SJCRH30 (cell line): ENCODE measurements at places on chromosomes 3 and 15.

GRCh38 chr3:153182501-153183293 lies 20.7 kb downstream of the RAP2B start:
- no peak for DNase-seq

DNA sequence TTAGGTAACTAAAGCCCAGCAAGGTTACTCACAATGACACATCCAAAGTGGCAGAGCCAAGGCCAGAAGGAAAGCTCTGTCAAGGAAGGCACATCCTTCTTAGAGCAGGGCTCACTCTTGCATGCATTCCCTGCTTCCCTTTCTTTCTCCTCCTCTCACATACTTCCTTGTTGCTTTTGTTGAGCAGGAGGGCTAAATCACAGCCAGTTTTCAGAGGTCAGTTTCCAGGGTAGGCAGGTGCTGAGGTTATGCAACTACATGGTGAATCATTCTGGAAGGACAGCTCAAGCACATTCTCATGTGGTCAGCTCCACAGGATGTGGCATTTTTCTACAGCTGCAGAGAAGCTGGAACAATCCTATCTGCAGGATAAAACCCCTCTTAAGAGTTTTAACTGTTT lies 275.6 kb downstream of the ZNF621 start:
- DNase-seq = peak; percentile 83

DNA sequence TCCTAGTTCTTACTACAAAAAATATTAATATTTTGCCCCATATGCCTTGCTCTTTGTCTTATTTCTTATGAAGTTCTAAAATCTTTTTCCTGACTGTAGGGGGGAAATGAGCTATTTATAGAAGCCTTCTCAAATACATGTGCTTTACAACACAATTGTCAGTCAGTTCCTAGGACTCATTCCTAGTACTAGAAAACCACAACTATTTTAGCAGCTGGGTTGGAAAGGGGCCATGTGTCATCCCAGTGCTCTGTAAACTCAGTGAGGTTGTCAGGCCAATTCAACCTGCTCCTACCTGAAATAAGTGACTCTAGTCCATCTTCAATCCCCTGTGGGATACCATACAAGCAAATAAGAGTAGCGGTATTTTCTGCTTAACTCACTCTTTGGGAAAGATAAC lies 153.8 kb downstream of the ULK4 start:
- DNase-seq = peak; percentile 64

DNA sequence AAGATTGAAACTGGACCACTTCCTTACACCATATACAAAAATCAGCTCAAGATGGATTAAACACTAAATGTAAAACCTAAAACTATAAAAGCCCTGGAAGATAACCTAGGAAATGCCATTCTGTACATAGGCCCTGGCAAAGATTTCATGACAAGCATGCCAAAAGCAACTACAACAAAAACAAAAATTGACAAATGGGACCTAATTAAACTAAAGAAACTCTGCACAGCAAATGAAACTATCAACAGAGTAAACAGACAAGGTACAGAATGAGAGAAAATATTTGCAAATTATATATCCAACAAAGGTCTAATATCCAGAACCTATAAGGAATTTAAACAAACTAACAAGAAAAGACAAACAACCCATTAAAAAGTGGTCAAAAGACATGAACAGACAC lies 173.1 kb upstream of the CCDC54 start:
- no peak for DNase-seq

GRCh38 chr3:53863145-53863544 lies 16.8 kb downstream of the IL17RB start:
- DNase-seq = no peak

GRCh38 chr3:23035927-23036640 lies 167.0 kb upstream of the UBE2E2 start:
- DNase-seq = peak; percentile 35

GRCh38 chr15:100807028-100807427 lies 72.6 kb upstream of the ALDH1A3 start:
- DNase-seq = peak; percentile 72

- DNase-seq = no peak
Measured at GRCh38 chr3:10226293-10226692, 22.0 kb upstream of the TATDN2 start.

DNA sequence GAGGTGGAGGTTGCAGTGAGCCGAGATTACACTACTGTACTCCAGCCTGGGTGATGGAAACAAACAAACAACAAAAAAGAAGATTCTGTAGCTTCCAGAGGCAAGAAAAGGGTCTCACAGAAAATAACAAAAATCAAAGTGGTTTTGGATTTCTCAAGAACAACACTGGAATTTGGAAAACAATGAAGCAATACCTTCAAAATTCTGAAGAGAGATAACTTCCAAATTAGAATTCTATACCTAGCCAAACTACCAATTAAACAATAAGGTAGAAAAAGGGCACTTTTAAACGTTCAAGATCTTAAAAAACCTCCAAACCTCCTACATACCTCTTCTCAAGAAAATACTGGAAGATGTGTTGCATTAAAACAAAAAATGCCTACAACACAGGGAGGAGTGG lies 4.9 kb upstream of the CDCP1 start:
- DNase-seq = no peak

GRCh38 chr15:93837450-93837849 lies 393.9 kb upstream of the MCTP2 start:
- no peak for DNase-seq

DNA sequence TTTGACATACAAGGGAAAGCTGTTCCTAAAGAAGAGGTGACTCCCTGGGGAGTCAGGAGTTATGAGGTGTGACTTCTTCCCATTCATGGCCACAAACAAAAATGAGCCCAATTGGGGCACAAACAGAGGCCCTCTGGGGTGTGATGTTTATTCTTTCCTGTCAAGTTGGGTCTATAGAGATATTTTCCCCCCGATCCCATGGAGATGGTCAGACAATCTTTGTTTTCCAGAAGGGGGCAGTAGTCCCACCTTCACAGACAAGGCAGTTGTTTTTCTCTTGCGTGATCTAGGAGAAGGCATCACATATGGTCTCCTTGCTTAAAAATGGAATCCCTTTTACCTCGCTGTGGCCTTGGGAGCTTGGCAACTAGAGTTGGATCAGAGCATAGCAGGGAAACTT lies 110.3 kb downstream of the MFSD1 start:
- no peak for DNase-seq

- DNase-seq = no peak
Measured at GRCh38 chr3:182786564-182787196, 6.6 kb upstream of the ATP11B start.

GRCh38 chr3:123776071-123776782 lies 107.9 kb downstream of the MYLK start:
- DNase-seq = no peak

DNA sequence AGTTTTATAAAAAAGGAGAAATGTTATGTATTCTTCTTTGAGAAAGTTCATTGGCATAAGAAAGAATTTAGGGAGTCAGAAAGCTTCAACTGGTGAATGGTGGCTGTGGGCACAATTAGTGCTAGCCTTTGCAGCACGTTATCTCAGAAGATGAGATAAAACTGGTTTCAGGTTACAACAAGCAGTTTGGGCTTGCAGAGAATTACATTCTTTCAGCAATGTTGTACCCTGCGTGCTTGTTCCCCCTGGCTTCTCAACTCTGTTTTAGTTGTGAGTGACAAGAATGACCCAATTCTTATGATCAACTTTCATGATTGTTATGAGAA lies 31.6 kb upstream of the ACP3 start:
- DNase-seq = no peak

- no peak for DNase-seq
Measured at GRCh38 chr3:183285318-183285717, 32.3 kb downstream of the B3GNT5 start.

GRCh38 chr3:132135628-132136333 lies 101.0 kb upstream of the CPNE4 start:
- DNase-seq = peak; percentile 8

GRCh38 chr3:42491881-42492507 lies 10.4 kb upstream of the VIPR1 start:
- DNase-seq = no peak

DNA sequence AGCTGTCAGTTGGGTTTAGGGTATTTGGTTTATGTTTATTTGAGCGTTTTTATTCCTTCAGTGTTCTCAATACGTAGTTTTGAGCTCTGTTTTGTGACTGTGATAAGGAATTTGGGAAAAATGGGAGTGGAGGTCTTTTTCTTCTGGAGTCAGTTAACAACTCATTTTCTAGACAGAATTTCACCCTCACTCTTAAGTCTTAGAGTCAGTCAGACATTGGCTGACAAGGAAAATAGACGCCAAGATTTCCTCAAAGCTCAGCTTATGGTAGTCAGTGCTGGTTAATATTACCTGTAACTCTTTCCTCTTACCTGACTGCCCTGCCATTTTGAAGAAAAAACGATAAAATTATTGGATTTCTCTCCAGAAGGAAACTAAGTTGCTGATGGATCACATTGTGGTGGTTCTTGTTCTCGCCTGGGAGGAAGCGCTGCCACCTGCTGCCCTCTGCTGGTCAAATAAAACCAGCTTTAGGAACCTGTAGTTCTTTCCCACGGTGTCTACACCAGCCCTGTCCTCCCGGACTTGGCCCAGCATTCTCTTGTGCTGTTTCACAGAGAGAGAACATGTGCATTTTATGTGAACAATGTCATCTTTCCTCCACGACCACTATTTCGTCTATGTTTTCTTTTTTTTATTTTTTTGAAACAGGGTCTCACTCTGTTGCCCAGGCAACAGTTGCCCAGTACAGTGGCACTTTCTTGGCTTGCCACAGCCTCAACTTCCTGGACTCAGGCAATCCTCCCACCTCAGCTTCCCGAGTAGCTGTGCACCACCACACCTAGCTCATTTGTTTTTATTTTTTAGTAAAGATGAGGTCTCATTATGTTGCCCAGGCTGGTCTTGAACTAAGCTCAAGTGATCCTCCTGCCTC lies 41.4 kb upstream of the UMPS start:
- peak; percentile 73 for DNase-seq
